ENCODE measurements at places on chromosomes 12 and 14.

- DNase-seq: no peak
These were observed 209.4 kb downstream of the NAV3 start for GRCh38 chr12:78040111-78040510.

DNA sequence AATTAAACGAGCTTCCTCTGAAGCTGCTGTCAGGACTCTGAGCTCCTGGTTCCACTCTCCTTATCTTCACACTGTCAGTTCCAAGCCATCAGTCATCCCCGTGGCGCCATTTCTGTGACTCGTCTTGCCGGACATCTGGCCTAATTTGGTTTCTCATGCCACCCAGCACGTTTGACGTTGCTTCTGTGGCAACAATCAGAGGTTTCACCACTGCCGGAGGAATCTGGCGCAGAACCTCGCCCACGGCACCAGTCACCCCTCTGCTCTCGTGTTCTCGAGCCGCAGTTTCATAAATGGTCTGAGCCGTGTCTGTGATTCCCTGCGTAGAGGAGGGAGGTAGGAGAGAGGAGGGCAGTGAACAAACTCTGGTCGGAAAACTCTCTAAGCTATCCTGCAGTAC is 29.7 kb downstream of the BDKRB1 start:
- no peak for DNase-seq

GRCh38 chr14:105494606-105494929 is 3.5 kb downstream of the TEDC1 start:
- DNase-seq: no peak

DNA sequence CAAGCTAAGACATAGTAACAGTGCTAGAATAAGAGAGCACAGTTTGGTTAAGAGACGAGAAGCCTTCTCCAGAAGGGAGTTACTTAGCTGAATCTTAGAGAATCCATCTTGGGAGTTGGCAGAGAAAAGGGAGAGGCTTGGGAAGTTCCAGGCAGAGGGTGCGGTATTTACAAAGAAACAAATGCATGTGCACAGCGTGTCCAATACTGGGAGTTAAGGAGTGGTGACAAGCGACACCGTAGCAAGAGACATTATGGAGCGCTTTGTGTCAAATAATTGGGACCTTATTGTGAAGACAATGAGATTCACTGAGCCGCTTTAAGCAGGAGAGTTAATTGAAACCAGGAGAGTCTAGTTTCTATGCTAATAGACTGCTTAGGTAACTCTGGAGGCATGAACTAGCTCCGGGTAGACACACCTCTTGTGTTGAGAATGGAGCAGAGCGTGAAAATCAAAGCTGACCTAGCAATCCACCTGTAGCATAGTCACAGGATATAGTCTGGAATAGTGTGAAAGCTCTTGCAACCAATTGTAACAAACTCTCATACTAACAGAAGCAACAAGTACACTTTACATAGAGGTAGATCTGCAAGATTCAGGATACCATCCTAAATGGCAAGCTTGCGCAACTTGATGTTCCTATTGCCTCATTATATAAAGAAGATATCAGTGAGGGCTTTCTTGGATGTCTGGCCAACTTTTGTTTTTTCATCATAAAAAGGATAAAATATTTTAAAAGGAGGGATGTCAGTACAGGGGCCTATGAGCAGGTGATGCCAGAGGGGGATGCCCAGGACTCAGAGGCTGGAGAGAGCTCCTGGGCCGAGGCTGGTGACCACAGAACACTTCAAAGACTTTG is 5.3 kb downstream of the ALDH1L2 start:
- peak; percentile 7 for DNase-seq

GRCh38 chr14:34711796-34712712 is 2.3 kb downstream of the CFL2 start:
- no peak for DNase-seq

DNA sequence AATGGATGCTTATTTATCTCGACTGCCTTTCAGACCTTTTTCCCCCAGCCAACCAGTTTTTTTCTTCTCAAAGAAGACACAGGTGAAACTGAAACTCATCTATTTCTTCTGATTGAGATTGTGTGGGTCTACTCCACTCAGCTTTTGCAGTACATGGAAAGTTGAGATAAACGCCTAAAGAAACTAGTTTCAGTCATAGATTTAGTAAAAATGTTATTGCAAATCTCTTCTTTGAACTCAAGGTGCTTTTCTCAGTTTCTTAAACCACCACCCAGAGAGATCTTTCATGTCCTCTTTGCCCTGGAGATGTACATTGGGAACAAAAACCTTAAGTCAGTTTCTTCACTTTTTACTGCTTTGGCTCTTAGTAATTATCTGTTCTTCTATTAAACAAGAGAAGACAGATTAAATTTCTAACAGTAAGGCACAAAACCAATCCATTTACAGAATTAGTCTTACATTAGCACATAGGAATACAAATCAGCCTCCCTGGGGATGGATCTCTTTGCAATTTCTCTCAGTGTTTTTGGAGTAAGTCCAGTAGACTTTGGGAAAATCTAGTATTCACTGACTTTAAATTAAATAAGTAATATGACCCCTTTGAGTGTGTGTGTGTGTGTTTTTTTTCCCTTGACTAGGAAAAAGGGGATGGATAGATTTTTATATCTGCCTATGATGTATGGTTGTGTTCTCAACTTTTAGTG is 11.6 kb downstream of the FBXW8 start:
- DNase-seq: no peak

- no peak for DNase-seq
These were observed 1.0 kb upstream of the SINHCAF start for GRCh38 chr12:31326736-31327659.

- peak; percentile 54 for DNase-seq
These were observed at the start of gene P3H3 for GRCh38 chr12:6827982-6828780. TSS of gene P3H3 (plus strand) at chr12:6828407. CDS start at chr12:6828441, 34 bp downstream.

GRCh38 chr12:48852734-48853688 is 1.0 kb upstream of the DDX23 start:
- DNase-seq: peak; percentile 83

DNA sequence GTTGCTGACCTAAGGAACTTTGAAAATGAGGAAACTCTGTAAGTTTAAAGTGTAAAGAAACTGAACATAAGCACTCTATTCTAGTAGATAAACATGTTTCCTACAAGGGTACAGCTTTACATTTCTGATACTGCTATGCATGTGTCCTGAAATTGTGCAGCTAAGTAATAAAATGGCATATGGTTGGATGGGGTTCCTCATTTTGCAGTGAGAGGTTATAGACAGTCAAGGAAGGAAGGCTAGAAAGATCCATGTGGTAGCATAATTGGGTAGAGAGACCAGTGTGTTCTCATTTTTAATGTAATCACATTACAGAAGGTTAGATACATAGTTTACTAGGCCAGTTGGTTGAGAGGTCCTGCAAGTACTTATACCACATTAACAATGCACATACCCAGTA is 477.0 kb downstream of the TMEM121 start:
- no peak for DNase-seq
